ENCODE measurements at places on chromosomes 7 and 10. TPM values are rescaled to one million over a fixed set of nuclear protein-coding genes. Genes with fewer than 3 reads are reported as not detected.

GRCh38 chr7:39086638-39087360, 109.1 kb downstream of the POU6F2 start:
- H3K27me3 ChIP-seq: peaks cover 2% of the 10 kb centered on the region
- no peak overlapping the region for H3K27ac ChIP-seq
- H3K36me3 ChIP-seq: no peaks in the 10 kb centered on the region
- DNase-seq: no peak
- no peak overlapping the region for H3K4me3 ChIP-seq

- no peaks in the 10 kb centered on the region for H3K36me3 ChIP-seq
- peak overlapping the region; percentile 13 for H3K27ac ChIP-seq
- no peak overlapping the region for H3K4me3 ChIP-seq
- peak; percentile 69 for DNase-seq
- H3K4me1 ChIP-seq: peaks cover 3% of the 10 kb centered on the region
Measured at GRCh38 chr10:73992899-73993788, 4.8 kb upstream of the VCL start.

Gene AKR1E2
- total RNA-seq: 1.4 TPM

DNA sequence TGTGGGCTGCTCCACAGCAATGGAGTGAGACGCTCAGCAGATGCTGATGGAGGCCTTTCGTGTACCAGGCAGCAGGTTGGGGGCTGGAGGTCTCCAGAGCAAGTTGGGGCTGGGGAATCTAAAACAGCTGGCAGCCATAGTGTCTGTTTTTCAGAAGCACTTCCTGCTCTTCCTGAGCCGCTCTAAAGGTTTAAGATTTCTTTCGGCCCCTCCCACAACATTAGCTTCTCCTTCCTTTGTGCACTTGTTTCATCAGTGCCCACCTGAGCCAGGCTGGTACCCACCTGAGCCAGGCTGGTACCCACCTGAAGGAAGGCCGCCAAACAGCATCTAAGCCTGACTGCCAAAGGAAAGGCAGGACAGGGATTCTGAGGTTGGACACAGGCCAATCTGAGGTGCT, 18.4 kb upstream of the WAPL start:
- H3K36me3 ChIP-seq: no peaks in the 10 kb centered on the region
- no peak for DNase-seq
- H3K4me3 ChIP-seq: no peak overlapping the region
- peaks cover 6% of the 10 kb centered on the region for H3K4me1 ChIP-seq
- H3K27ac ChIP-seq: no peak overlapping the region

Gene WDR86
- 2.5 TPM for total RNA-seq

- no peaks in the 10 kb centered on the region for H3K27me3 ChIP-seq
- no peak for DNase-seq
- no peak overlapping the region for H3K27ac ChIP-seq
- no peak overlapping the region for H3K4me3 ChIP-seq
Measured at GRCh38 chr7:133784486-133785001, 342.6 kb upstream of the LRGUK start.

DNA sequence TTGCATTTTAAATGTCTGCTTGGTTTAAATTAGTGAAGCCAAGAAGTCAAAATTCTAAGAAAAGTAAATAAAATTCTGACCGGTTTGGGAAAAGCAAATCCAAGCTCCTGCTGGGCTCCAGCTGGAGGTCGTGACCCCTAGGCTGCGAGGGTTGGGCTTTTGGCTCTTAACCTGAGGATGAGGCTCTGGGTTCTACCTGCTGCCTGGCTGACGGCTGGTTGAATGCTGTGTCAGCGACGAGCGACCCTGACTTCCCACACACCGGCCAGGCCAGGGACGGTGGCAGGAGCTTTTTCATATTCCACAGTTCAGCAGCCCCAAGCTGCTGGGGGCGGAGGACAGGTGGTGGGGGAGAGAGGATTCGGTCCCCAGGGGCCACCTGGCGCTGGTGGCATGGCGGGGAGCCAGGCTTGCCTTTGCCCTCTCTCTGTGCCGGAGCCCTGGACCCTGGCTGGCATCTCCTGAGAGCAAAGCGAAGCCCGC, 843 bp upstream of the PLPP4 start:
- H3K27ac ChIP-seq: peak overlapping the region; percentile 47
- H3K4me1 ChIP-seq: peaks cover 43% of the 10 kb centered on the region
- DNase-seq: no peak
- no peaks in the 10 kb centered on the region for H3K27me3 ChIP-seq
- no peaks in the 10 kb centered on the region for H3K36me3 ChIP-seq

GRCh38 chr10:494556-494955, 194.9 kb downstream of the DIP2C start:
- H3K27ac ChIP-seq: no peak overlapping the region
- H3K4me1 ChIP-seq: peaks cover 14% of the 10 kb centered on the region
- H3K36me3 ChIP-seq: no peaks in the 10 kb centered on the region
- H3K4me3 ChIP-seq: no peak overlapping the region

Gene CYP2C8
- 0.34 TPM for total RNA-seq

GRCh38 chr10:50234486-50234885, 16.8 kb downstream of the ASAH2 start:
- H3K4me3 ChIP-seq: no peak overlapping the region
- H3K27ac ChIP-seq: no peak overlapping the region
- peaks cover 18% of the 10 kb centered on the region for H3K27me3 ChIP-seq
- no peaks in the 10 kb centered on the region for H3K4me1 ChIP-seq

- peaks cover 30% of the 10 kb centered on the region for H3K27me3 ChIP-seq
- no peaks in the 10 kb centered on the region for H3K4me1 ChIP-seq
- H3K36me3 ChIP-seq: no peaks in the 10 kb centered on the region
- H3K4me3 ChIP-seq: no peak overlapping the region
Measured at GRCh38 chr10:129952378-129953118, 11.5 kb downstream of the EBF3 start.

GRCh38 chr7:2802101-2802500, 42.0 kb downstream of the GNA12 start:
- H3K36me3 ChIP-seq: no peaks in the 10 kb centered on the region
- peaks cover 33% of the 10 kb centered on the region for H3K4me1 ChIP-seq
- H3K4me3 ChIP-seq: peak overlapping the region; percentile 45

Gene CRPPA
- 3.9 TPM for total RNA-seq

DNA sequence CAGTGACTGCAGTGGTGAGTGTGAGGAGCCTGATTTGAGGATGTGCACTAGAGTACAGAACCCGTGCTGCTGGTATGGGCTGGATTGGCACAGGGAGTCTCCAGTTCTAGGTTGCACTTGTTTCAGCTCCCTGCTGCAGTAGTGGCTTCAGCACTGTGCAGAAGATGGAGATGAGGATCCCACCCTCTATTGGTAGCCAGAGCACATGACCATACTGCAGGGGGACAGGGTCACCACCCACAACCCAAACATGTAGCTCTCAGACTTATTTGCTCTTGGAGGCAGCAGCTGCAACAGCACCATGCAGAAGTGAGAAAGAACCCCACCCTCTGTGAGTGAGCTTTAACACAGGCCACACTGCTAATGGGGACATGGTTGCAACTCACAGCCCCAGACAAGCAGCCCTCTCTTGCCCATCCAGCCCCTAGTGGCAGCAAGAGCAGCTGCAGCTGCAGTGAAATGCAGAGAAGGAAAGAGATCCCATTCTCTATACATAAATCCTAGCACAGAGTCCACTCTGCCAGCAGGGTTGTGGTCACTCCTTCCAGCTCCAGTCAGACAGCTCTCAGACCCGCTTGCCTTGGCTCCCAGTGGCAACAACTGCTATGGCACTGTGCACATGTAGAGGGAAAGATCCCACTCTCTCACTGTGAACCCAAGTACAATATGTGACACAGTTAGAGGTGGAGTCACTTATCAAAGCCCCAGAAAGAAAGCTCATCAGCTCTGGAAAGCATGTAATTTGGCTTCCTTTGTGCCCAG, 51.4 kb upstream of the SCIN start:
- no peak overlapping the region for H3K4me3 ChIP-seq
- no peak overlapping the region for H3K27ac ChIP-seq
- no peaks in the 10 kb centered on the region for H3K27me3 ChIP-seq
- no peak for DNase-seq
- H3K4me1 ChIP-seq: no peaks in the 10 kb centered on the region

Gene SERPINE1
- total RNA-seq: 1,303 TPM
